ENCODE measurements at places on chromosomes 7 and 10.
A peak's percentile ranks its signal among the peaks of the same experiment; 100 is the strongest.

DNA sequence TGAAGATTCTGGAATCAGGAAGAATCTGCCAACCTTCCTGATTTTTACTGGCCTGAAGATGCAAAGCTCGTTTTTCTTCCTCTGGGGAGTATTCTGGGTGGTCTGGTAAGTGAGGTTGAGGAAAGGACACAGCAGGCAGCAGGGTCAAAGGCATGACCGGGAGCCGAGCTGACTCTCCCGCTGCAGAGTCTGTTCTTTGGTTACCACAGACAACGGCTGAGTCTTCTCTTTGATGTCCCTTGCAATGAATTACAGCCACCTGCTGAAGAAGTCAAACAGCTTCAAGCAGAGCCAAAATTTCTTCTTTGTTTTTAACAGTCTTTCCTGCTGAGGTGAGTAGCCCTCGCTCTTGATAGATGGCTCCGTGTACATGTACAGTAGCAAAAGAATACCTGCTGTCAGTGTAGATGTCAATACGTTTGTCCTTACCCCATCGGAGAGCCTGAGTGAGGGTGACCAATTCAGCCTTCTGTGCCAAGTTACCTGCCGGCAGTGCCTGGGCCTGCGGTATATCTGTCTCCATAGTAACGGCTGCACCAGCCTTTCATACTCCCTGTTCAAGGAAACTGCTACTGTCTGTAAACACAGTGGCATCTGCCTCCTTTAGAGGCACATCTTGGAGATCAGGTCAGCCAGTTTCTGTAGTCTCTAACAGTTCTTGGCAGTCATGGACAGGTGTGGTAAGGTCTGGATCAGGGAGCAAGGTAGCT, 76.4 kb downstream of the PRR15 start:
- no peak for DNase-seq

GRCh38 chr10:131959841-131960240, 21.9 kb downstream of the BNIP3 start:
- no peak for DNase-seq

DNA sequence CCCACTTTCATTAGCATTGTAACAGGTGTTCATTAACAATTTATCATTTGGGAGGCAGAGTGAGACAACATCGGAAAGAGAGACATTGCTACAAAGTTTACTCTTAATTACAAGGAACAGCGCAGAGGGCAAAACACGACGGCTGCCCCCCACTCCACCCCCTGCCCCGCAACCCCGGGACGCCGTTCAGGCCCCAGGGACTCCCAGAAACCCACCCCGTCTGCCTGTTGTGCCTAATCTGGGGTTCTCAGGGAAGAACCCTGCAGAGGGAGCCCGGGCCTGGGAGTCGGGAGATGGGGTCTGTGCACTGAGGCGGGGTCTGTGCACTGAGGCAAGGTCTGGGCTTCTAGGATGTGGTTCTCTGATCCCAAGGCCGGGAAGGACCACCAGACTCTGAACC, 25.2 kb downstream of the UNCX start:
- no peak for DNase-seq

DNA sequence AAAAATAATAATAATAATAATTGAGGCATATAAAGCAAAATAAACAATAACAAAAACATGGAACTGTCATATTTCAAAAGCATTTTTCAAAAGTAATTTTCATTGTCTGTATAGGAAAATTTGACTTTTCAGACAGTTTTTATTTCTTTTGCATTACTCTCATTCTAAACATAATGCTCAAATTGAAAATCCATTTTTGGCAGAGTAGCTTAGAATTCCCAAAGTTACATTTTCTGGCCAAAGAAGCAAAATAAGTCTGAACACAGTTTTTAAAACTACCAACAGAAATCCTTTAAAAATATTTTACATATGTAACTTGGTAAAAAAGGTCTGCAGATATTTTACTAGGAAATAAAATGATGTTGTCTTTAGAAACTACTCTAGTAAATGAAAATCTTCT, 535.4 kb downstream of the ANKRD7 start:
- no peak for DNase-seq

DNA sequence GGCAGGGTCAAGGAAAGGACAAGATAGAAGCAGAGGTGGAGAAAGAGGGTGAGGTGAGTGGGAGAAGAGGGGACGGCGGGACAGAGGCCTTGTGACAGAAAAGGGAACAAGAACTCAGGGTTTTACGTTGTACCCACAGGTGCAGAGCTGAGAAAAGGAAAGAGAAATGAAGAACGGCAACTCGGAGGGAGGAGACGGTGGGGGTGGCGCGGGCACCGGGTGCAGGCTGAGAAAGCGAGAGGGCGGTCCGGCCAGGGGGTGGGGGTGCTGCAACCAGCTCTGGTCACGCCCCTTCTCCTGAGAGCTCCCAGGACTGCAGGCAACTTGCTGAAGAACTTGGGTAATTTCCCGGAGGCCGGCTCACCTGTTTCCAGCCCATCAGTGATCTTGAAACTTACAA, 65.3 kb downstream of the CARD11 start:
- peak; percentile 83 for DNase-seq

- no peak for DNase-seq
Measured at GRCh38 chr10:19730907-19731217, 85.4 kb upstream of the PLXDC2 start.

- no peak for DNase-seq
Measured at GRCh38 chr7:51223505-51223904, 93.1 kb downstream of the COBL start.

- no peak for DNase-seq
Measured at GRCh38 chr10:26524161-26524896, 86.2 kb downstream of the APBB1IP start.

GRCh38 chr7:40761762-40762560, 627.2 kb downstream of the SUGCT start:
- no peak for DNase-seq

DNA sequence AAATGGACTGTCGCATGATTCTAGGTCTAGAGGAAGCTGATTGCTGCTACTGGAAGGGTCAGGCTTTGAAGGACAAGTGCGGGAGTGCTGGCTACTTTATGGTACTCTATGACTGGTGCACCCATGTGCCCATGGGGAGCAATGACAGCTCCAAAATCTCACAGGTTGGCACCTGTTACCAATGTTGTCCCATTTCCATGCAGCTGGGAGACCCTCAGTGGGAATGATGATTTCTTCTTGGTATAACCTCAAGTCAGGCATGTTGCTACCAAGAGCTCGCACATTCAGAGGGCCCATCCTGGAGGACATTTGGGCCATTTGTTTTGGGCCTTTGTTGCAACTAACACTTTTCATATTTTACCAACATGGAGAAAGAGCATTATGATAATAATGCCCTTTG, 174.4 kb downstream of the PRKCQ start:
- DNase-seq, result no peak

DNA sequence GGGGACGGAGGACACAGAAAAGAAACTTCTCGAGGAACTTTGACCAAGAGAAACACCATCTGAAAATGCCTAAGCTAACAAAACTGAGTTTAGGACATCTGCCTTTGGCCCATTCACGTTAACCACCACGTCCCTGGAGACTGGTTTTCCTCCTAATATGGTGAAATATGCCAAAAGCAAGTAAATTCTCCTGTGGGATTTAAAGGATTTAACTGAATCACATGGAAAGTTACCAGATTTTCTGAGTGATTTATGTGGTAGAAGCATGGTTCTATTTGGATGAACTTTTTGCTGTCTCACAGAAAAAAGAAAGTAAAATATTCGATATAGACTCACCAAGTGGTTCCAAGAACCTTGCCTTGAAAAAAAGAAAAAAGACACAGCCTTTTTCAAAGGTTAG, 30.4 kb upstream of the BMPER start:
- DNase-seq, result no peak

DNA sequence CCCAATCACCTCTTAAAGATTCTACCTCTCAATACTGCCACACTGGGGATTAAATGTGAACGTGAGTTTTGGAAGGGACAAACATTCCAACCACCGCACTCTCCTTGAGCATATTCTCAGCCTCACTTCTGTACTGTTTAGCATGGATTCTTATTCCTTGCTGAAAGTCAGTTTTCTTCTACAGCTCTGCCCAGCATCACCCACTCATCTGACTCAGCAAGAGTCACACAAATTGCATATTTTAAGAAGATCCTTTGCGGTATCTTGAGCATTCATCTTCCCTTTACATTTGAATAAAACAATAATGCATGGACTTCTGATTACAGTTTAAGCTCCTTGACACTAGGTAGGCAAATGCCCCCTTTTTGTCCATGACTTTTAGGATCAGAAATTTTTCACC, 251.6 kb upstream of the MKLN1 start:
- DNase-seq, result no peak

GRCh38 chr10:14468726-14469125, 138.0 kb upstream of the FRMD4A start:
- no peak for DNase-seq

DNA sequence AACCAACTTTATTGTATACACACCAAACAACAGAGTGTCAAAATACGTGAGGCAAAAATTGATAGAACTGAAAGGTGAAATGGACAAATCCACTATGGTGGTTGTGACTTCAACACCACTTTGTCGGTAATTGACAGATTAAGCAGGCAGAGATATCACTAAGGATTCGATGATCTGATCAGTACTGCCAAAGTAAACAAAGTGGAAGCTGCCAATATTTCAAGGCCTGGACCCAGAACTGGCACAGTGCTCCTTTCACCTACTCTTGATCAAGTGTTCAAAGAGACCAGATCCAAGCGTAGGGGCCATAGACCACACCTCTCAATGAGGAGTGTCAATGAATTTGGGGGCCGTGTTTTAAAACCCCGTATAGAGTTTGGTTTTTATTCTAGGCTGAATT, 167.0 kb downstream of the CDK14 start:
- no peak for DNase-seq

GRCh38 chr10:10865303-10865702, 152.4 kb upstream of the CELF2 start:
- no peak for DNase-seq

DNA sequence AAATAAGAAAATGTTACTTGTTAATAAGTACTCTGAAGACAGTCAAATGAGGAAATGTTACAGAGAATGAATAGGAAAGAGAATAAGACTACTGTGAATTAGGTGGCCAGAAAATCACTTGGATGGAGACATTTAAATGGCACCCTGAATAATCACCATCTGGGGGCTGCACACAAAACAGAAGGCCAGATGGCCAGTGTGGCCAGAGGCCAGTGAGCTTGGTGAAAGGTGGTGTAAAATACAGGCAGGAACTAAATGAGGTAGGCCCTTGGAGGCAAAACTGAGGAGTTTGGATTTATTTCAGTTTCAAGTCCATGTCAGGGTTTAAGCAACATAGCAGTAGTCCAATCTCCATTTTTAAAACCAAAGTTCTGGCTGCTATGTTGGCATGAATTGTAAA, 126.7 kb downstream of the TSPAN12 start:
- DNase-seq, result no peak

DNA sequence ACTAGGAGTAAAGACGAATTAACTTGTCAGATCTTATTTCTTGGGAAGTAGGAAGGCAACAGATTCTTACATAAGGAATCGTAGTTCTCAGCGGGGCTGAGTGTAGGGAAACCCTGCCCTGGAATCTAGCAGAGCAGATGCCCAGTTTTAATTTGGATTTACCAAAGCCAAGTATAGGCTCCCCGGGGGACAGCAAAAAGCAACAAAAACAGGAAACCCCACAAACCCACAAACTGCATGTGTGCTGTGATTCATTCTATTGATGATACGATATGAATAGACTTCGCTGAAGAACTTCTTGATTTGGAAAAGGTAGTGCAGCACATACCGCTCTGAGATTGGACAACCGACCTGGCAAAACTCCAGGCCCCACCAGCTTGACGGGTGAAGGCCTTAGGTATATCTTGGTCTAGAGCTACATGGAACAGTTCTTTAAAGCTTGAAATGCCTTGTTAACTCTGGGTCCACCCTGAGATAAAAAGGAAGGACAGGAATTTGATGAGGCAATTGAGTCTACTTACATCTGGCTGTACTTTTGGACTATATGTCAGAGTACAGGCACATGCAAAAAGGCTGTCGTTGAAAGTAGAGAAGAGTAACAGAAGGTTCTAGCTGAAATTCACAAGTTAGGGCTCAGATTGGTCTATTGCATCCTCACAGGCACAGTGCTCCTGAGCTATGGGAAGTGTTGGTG, 49.1 kb downstream of the STRA8 start:
- no peak for DNase-seq

GRCh38 chr10:68271196-68271882, 39.4 kb upstream of the ATOH7 start:
- no peak for DNase-seq

DNA sequence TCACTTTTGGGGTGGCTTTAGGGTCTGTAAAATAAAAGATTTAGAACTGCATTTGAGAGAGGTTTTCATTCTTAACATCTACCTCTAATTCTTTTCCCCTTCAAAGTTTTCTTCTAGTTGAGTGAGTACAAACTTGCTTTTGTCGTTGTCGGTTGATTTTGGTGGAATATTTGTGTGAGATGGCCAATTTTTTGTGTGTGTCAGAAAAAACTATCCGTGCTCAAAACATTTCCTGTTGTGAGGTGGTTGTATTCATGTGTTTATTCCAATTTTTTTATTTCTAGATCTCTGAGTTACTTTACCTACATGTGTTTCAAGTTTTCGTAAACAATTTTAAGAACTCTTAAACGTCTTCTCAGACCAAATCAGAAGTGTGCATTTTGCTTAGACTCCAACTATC, 1.6 kb downstream of the AHR start:
- no peak for DNase-seq

DNA sequence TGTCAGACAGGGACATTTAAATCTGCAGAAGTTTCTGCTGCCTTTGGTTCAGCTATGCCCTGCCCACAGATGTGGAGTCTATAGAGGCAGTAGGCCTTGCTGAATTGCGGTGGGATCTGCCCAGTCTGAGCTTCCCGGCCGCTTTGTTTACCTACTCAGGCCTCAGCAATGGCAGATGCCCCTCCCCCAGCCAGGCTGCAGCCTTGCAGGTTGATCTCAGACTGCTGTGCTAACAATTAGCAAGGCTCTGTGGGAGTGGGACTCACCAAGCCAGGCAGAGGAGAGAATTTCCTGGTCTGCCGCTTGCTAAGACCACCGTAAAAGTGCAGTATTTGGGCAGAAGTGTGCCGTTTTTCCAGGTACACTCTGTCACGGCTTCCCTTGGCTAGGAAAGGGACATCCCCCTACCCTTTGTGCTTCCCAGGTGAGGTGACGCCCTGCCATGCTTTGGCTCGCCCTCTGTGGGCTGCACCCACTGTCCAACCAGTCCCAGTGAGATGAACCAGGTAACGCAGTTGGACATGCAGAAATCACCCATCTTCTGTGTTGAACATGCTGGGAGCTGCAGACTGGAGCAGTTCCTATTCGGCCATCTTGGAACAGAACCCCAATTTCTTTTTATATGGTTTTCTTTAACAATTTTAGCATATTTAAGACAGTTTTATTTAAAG, 28.4 kb upstream of the VWDE start:
- no peak for DNase-seq

Data from CD4-positive, alpha-beta T cell treated with Interleukin-4 for 1 hour (primary cell).